ENCODE measurements at places on chromosomes 16 and 17.
A peak's percentile ranks its signal among the peaks of the same experiment; 100 is the strongest.

DNA sequence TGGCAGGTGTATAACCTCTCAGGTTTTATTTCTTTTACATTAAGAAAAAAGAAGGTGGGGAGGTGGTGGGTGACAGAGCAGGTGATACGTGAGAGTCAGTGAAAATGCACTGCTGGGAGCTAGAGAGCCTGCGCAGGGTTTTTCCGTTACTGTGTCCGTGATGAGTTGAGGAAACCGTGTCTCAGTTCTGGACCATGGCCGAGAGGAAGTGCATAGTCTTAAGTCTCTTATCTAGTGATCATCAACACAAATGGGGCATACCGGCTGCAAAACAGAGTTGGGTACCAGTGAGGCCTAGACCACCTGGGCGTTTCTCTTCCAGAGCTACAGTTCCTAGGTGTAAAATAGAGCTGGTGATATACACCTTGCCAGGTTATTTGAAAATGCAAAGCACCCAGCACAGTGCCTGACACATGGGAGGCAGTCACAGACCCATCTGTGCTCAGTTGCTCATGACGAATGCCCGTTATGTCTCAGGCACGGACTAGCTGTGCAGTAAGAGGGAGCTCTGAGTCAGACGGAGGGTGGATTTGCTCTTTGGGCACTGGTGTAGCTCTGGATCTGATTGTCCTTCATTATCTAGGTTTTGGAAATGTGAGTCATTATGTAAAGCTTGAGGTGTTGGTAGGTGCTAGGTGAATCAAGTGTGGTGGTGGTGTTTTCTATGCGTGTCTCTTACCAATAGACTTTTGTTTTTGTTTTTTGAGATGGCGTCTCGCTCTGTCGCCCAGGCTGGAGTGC is 60.9 kb downstream of the RPTOR start:
- DNase-seq: no peak

DNA sequence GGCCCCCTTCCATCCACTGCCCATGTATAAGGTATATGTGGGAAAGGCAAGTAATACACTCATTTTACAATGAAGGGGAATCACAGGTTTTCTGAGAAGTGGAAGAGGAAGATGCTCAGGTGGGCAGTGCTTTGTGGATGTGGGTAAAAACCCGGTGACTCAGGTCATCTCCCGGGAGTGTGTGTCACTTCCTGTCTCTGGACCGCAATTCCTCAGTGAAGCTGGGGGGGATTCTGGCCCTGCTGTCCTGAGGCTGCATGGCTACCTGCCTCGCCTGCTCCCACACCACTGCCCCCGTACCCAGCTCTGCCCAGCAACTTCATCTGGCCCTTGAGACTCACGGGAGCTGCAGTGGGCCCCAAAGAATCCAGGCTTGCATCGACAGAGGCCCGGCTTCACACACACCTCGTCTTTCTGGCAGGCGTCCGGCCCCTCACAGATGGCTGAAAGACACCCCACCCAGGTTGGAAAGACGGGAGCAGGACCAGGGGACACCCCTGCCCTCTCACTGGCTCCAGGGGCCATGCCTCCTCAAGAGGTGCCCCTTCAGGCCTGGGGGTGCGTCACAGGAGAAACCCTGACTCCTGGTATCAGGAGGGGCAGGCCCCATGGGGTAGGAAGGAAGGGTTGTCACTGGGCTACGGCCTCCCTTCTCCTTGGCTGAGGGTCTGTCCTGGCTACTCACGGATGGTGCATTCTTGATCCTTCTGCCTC is 882 bp downstream of the SCARF1 start:
- DNase-seq: peak; percentile 94

- no peak for DNase-seq
Observed at GRCh38 chr16:84397090-84397489, 28.8 kb downstream of the ATP2C2 start.

DNA sequence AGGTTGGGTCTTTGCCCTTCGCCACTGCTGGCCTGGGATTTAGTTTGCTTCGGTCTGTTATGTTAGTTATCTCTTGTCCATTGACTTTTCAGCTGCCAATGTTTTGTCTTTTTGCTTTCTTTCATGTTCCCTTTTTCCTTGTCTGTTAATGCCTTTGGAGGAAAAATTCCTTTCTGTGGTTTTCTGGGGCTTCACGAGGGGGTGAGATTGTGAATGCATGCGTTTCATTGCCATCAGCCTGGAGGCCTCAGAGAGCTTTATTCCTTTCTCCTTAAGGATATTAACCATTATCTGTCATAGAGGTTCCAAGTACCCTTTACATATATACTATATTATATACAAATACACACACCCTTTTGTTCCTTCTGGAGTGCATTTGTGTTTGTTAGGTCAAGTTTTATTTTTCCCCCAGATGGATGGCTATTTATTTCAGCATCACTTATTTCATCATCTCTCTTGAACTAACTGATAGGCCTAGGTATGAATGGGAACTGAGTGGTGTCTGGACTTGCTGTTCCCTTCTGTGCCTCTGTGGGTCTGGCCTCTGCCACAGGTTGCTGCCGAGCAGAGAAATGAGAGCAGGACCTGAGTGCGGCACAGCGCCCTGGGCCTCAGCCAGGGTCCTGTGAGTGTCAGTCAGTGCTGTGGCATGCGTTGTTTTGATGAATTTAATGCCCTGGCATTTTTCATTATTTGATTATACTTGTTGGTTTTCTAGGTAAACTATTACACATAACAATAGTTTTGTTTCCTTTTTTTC is 193.4 kb downstream of the LGALS9B start:
- DNase-seq: no peak

- DNase-seq: peak; percentile 79
Observed at GRCh38 chr16:20774703-20775362, 11.0 kb downstream of the ACSM3 start.

DNA sequence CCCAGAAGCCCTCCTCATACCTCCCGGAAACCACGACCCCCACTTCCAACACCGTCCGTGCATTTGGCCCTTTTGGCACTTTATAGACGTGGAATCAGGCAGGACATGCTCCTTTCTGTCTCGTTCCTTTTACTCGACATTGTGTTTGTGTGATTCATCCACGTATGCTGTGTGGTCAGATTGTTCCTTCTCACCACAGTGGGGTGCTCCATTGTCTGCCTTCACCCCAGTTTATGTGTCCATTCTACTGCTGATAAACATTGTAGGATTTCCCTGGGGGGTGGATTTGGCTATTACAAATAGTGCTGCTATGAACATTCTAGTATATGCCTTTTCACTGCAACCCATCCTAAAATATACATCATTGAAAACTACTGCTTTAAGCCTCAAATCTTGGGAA is 28.9 kb upstream of the RPH3AL start:
- no peak for DNase-seq

GRCh38 chr17:13044572-13045065 is 26.8 kb upstream of the ELAC2 start:
- no peak for DNase-seq

GRCh38 chr16:19242186-19242585 is 43.3 kb upstream of the CLEC19A start:
- DNase-seq: no peak

- DNase-seq: no peak
Observed at GRCh38 chr17:11757815-11758214, 159.5 kb downstream of the DNAH9 start.

GRCh38 chr16:49003992-49004391 is 277.6 kb downstream of the CBLN1 start:
- DNase-seq: no peak

- DNase-seq: no peak
Observed at GRCh38 chr17:75875182-75875939, 3.0 kb downstream of the TRIM47 start.

GRCh38 chr17:64339516-64340490 is 50.9 kb downstream of the PECAM1 start:
- no peak for DNase-seq

DNA sequence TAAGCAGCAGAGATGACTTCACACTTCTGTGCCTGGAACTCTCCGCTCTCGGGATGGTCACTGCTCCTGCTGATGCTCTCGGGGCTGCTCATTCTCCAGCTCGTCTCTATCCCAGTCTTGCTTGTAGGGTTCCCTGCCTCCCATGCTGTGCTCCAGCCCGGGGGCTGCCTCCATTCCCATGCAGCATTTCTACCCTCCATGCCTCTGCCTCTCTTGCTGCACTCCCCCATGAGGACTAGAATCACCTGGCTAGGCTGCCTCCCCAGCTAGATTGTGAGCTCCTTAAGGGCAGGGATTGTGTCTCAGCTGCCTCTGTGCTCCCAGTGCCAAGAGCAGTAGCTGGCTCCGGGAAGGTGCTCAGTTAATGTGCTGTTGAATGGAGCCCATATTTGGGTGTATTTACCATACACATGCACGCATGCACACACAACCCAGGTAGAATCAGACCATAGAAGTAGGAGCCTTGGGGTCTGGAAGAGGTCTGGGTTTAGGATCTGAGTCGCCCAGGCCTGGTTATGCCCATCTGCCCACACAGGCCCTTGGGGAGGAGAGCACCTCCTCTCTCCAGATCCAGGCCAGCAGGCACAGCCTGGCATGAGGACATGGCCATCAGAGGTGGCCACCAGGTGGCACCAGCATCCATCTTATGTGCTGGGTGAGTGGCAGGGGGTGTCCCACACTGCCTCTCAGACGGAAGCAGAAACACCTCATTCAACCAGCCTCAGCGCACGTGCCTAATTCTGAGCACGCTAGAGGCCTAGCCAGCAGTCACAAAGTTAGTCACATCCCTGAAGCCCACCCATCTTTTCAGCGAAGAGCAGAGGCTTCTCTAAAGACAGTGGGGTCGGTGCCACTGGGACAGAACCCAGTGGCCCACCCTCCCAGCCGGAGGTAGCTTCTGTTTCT is 9.3 kb downstream of the GIT1 start:
- peak; percentile 95 for DNase-seq

- DNase-seq: no peak
Observed at GRCh38 chr16:50121721-50122445, 31.2 kb upstream of the TENT4B start.

DNA sequence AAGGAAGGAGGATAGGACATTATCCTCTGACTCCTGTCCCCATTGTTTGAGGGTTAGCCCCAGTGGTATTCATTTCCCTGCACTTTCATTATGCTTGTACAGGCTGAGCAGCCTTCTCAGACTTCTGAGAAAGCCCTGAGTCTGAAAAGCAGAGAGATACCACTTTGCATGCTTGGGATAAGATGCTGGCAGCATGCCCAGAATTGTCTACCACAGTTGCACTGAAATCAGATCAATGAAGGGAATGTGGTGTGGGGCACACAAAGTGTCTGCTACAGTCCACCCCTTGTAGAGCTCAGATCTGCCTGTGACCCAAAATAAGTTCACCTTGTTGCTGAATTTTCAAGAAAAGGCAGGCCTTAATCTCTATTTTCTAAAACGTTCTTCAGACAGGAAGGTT is 160.6 kb downstream of the CCT6B start:
- no peak for DNase-seq

- peak; percentile 73 for DNase-seq
Observed at GRCh38 chr16:15704545-15704987, 54.5 kb downstream of the NDE1 start.

DNA sequence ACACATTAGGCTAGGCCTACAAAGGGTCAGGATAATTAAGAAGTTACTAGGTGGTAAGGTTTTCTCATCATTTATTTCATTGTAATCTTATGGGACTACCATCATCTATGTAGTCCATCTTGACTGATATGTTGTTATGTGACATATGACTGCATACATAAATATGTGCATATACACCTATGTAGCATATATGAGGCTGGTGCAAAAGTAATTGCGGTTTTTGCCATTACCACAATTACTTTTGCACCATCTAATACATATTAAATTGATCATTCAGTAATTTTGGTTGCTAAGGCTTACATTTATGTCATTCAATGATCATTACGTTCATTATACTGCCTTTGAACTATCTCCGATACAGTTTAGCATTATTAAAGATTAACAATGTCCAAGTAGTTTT is 167.8 kb upstream of the AXIN2 start:
- DNase-seq: no peak

DNA sequence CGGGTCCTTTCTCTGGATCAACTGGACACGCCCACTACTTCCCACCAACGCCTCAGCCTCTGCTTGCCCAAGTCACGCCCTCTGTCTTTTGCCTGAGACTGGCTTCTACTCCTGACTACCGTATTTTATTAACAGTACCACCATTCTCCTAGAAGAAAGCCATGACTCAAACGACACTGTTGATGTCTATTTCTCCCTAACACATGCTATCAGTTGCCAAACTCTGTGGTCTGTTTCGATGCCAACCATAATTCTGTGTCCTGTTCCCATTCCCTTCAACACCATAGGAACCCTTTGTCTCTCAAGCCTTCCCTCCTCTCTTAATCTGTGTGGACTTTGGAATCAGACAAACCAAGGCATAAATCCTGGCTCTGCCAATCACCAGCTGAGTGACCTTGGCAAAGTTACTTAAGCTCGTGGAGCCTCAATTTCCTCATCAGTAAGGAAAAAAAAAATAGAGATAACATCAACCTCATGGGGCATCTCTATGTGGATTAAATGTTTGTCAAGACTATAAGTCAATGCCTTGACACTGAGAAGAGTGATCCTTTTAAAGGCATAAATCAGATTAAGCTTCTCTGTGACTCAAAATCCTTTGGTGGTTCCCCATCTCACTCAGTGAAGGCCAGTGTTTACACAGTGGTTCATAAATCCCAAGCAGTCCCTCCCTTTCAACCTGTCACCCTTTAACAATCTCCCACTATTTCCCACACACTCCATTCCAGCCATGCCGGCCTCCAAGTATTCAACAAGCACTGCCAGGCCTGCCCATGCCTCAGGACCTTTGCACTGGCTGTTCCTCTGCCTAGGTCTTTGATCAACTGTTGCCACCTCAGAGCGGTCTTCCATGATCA is 45.6 kb downstream of the ERN1 start:
- DNase-seq: peak; percentile 57

DNA sequence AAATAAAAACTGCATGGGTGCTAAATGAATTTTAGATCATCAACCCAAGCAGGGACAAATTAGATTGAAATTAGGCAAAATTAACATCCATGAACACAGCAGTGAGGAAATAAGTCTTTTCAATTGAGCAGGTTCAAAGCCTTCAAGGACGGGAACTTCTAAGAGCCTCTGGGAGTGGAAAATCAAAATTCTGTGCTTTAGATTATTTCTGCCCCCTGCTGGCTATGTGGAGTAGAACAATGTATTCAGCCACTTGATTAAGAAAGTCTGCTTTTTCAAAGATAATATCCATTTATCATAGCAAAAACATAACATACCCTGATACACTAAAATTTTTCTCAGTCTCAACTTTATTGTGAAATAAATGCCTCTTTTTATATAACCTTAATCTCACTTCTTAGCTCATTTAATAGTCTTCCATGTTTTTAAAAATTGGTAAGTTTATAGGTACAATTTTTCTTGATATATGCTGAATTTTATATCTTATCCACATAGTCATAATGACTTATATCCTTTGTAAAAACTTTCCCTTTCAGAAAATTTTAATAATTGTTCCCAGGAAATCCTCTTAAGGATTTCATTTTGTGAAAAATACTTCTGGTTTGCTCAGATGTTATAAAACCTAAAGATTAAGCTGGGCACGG is 28.1 kb upstream of the NOL11 start:
- DNase-seq: peak; percentile 86

- no peak for DNase-seq
Observed at GRCh38 chr17:34556931-34557330, 22.5 kb upstream of the TMEM132E start.

DNA sequence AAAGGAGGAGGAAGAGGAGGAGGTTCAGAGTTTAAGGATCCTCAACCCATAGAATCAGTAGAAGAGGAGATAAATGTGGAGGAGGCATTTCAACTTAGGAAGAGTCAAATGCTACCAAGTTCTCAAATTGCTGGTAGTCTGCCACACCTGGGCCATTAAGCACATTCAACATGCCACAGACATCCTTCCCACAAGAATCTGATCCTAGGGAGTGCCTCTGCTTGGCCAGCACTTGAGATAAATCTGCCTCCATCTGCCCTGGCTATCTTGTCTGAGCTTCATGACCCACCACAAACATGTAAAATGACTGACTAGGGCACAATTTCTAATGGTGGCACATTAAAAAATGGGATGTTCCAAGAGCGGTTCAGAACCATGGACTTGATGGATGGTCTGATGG is 37.3 kb upstream of the AXIN2 start:
- no peak for DNase-seq

Measured in suppressor macrophage treated with lipopolysaccharide for 1 hour (primary cell).